ENCODE measurements at places on chromosomes 6 and 20.

- no peak for DNase-seq
Measured at GRCh38 chr20:54590856-54591255, 115.5 kb downstream of the DOK5 start.

GRCh38 chr6:16956361-16956760 lies 145.5 kb upstream of the STMND1 start:
- DNase-seq = no peak

DNA sequence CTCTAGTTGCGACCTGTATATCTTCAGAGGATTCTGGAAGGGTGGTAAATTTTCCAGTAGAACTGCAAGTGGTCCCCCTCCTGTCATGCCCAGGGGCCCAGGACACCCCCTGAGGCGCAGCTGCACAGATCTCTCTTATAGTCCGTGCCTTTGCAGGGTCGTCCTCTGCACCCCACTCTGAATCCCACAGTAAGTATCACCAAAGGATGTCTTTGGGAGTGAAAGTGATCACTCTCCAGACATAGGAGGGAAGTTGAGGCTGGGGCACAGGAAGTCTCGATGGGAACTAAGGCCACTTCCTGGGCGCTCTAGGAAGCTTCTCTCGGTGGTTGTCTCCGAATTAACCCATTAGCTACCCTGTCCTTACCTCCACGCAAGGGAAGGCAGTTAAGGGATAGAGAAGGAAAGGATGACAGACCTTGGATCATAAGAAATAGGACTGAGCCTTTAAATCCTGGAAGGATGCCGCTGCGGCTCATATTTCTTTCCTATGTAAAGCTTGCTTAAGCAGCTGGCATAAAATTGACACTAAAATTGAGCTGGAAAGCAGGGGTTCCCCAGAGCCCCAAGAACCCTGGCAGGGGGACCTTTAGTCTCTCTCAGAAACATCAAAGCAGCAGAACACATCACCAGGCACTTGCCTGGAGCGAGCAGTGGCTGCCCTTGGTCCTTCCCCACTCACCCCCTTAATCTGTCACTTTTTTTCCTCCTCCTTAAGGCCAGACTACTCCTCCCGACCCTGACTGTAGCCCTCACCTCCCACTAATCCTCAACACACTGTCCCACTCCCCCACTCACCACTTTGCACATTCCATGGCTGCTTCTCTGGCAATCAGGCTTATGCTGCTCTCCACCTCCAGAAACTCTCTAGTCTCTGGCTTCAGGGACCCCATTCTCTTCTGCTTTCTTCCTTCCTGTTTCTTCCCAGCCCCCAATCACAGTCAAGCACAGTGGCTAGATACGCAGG lies at the start of gene ZKSCAN4:
Gene ZKSCAN4 (minus strand): TSS at position 261 of the 967 bp plus-strand sequence. CDS start 289 bp downstream, outside the sequence.
- DNase-seq = peak; percentile 79

GRCh38 chr20:26308961-26309360 lies 612.3 kb upstream of the ZNF337 start:
- DNase-seq = no peak

GRCh38 chr6:22149501-22150367 lies 147.1 kb downstream of the PRL start:
- DNase-seq = no peak

DNA sequence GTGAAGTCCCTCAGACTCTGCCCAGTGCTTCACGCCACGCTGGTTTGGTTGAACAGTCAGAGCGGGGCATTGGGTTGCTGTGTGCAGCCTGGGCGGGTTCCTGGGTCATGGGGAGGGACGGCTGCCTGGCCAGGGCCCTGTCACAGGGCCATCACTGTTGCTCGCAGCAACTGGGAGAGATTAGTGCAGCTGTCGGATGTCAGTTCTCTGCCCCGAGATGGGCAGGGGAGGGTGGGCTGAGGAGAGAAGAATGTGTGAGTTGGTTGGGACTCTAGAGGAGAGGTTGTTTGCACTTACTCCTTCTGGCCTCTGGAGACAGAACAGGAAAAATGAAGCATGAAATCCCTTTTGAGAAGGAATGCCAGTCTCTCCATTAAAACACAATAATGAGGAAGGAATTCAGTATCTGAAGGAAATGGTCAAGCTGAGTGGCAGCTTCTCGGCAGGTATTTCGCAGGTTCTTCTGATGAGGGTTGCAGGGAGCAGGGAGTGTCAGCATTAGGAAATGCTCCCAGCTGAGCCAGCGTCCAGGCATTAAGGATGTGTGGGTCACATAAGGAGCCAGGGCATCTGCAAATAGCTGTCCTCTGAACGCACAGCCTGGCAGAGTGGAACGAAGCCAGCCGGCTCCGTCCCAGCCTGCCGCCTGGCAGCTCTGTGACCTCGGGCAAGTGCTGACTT lies 95.9 kb downstream of the SSR1 start:
- DNase-seq = no peak

GRCh38 chr6:39377539-39377950 lies 55.0 kb upstream of the KCNK16 start:
- DNase-seq = no peak

- DNase-seq = peak; percentile 54
Measured at GRCh38 chr6:36735110-36736071, 37.8 kb downstream of the RAB44 start.

DNA sequence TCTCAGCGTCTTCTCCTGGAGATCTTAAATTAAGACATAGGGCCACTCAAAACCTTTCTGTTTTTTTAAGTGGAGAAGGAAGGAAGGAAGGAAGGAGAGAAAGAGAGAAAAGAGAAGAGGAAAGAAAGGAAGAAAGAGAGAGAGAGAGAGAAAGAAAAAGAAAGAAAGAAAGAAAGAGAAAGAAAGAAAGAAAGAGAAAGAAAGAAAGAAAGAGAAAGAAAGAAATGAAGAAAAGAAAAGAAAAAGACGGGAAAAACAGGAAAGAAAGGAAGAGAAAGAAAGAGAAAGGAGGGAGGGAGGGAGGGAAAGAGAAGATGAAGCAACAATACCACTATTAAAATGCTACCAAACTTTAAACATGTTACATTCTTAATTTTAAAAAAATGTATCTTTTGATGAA lies 336.5 kb upstream of the ARID1B start:
- no peak for DNase-seq

GRCh38 chr6:142679907-142680700 lies 264.9 kb downstream of the HIVEP2 start:
- DNase-seq = peak; percentile 64

DNA sequence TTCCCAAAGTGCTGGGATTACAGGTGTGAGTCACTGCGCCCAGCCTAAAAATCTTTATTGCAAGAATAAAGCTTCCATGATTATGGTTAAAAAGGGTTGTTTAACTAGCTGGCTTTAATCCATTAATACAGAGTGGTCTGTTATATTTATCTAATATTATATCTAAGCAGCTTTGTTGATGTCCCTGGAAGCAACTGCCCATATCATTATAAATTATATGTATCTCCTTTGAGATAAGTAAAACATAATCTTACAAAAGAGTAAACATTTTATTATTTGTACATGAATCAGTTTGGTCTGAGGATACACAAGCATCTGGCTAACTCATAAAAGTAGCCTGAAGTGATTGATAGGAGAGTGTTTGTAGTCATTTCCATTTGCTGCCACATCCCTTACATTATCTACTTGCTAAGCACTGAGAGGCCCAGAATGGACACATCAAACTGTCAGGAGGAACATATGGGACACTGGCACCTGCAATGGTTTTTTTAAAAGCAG lies 46.9 kb downstream of the TRAF3IP2 start:
- no peak for DNase-seq

GRCh38 chr6:135833771-135834170 lies 17.7 kb upstream of the PDE7B start:
- DNase-seq = no peak

- no peak for DNase-seq
Measured at GRCh38 chr6:107809966-107810365, 14.1 kb downstream of the SCML4 start.
